ENCODE measurements at places on chromosomes 4 and X. TPM values are rescaled to one million over a fixed set of nuclear protein-coding genes. Genes with fewer than 3 reads are reported as not detected.
A peak's percentile ranks its signal among the peaks of the same experiment; 100 is the strongest.

DNA sequence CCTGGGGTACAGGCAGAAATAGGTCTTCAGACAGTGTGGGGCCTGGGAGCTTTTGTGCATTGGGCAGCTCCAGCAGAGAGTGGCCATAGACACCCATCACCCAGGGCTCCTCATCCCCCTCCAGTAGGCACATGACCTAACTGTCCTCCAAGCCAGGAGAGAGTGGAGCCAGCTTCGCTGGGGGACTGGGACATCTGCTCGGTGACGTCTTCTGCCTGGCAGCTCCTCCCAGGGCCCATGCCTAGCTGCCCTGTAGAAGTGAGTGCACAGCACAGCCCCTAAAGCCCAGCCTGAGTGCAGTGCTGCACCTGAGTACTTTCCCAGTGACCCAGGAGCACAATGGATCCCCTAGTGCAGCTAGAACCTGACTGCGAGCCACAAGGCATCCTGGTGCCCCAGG, 279.7 kb upstream of the SLC7A11 start:
- H3K4me3 ChIP-seq, result no peak overlapping the region
- H3K4me1 ChIP-seq, result no peaks in the 10 kb centered on the region
- DNase-seq, result no peak
- no peak overlapping the region for H3K27ac ChIP-seq
- no peaks in the 10 kb centered on the region for H3K27me3 ChIP-seq
- H3K36me3 ChIP-seq, result no peaks in the 10 kb centered on the region

Gene FAM9B
- not detected for total RNA-seq

GRCh38 chr4:37615720-37616063, 70.5 kb downstream of the RELL1 start:
- no peak overlapping the region for H3K27ac ChIP-seq
- no peaks in the 10 kb centered on the region for H3K27me3 ChIP-seq
- H3K4me1 ChIP-seq, result no peaks in the 10 kb centered on the region
- no peaks in the 10 kb centered on the region for H3K36me3 ChIP-seq

- no peaks in the 10 kb centered on the region for H3K4me1 ChIP-seq
- no peaks in the 10 kb centered on the region for H3K27me3 ChIP-seq
- no peaks in the 10 kb centered on the region for H3K36me3 ChIP-seq
- H3K27ac ChIP-seq, result no peak overlapping the region
- no peak for DNase-seq
Measured at GRCh38 chr4:134999169-134999568, 797.6 kb upstream of the PABPC4L start.

DNA sequence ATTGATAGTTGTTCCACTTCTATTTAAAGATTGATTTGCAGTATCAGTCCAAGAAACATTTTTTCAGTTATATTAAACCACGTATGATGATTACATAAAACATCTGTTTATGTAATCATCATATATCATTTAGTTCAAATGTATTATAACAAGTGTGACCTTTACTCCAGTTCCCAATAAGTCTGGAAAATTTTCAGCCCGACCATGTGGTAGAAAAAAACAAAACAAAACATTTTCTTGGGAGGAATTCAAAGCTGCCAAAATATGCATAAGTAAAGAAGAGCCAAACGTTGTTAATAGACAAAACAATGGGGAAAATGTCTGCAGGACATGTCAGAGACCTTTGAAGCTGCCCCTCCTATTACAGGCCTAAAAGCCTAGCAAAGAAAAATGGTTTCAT, 709.1 kb downstream of the FAT4 start:
- no peak overlapping the region for H3K4me3 ChIP-seq
- H3K27me3 ChIP-seq, result no peaks in the 10 kb centered on the region
- no peak overlapping the region for H3K27ac ChIP-seq
- H3K4me1 ChIP-seq, result no peaks in the 10 kb centered on the region
- DNase-seq, result no peak
- H3K36me3 ChIP-seq, result no peaks in the 10 kb centered on the region

Gene PDCL2
- not detected for total RNA-seq

GRCh38 chrX:7100022-7100421, 47.5 kb upstream of the STS start:
- H3K27me3 ChIP-seq, result no peaks in the 10 kb centered on the region
- DNase-seq, result no peak
- H3K36me3 ChIP-seq, result no peaks in the 10 kb centered on the region

DNA sequence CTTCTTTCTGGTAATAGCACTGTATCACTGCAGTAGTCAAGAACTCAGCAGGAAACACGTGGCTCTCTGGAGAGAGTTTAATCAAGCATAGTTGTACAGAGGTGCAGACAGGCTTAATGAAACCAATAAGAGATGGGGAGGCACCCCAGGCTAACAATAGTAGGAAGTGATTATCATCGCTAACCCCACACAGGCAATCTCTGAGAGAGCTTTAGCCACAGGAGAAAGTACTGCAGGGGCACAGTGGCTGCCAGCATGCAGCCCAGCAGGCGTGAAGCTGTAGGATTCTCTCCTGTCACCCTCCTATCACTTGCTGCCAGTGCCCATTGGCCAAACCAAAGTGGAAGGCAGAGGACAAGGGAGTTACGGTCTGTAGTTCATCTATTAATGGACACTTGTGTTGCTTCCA, 450.0 kb upstream of the RASGEF1B start:
- H3K27me3 ChIP-seq, result no peaks in the 10 kb centered on the region
- no peaks in the 10 kb centered on the region for H3K4me1 ChIP-seq
- no peak overlapping the region for H3K4me3 ChIP-seq
- no peak overlapping the region for H3K27ac ChIP-seq

- H3K4me3 ChIP-seq, result no peak overlapping the region
- no peak for DNase-seq
- H3K27ac ChIP-seq, result no peak overlapping the region
Measured at GRCh38 chr4:89572224-89572858, 264.6 kb downstream of the SNCA start.

Gene SYTL5
- total RNA-seq, result 5.3 TPM

GRCh38 chr4:186485561-186486062, 69.8 kb downstream of the MTNR1A start:
- DNase-seq, result peak; percentile 29
- H3K4me1 ChIP-seq, result no peaks in the 10 kb centered on the region
- no peaks in the 10 kb centered on the region for H3K36me3 ChIP-seq
- H3K27me3 ChIP-seq, result no peaks in the 10 kb centered on the region

Gene WAS
- not detected for total RNA-seq

GRCh38 chr4:2901186-2901585, 57.5 kb downstream of the ADD1 start:
- no peak overlapping the region for H3K27ac ChIP-seq
- DNase-seq, result no peak
- H3K4me1 ChIP-seq, result peaks cover 14% of the 10 kb centered on the region
- no peaks in the 10 kb centered on the region for H3K27me3 ChIP-seq
- no peak overlapping the region for H3K4me3 ChIP-seq

GRCh38 chrX:1102786-1103185, 109.7 kb downstream of the CRLF2 start:
- no peak overlapping the region for H3K4me3 ChIP-seq
- no peak overlapping the region for H3K27ac ChIP-seq
- H3K36me3 ChIP-seq, result no peaks in the 10 kb centered on the region
- DNase-seq, result no peak
- no peaks in the 10 kb centered on the region for H3K27me3 ChIP-seq

DNA sequence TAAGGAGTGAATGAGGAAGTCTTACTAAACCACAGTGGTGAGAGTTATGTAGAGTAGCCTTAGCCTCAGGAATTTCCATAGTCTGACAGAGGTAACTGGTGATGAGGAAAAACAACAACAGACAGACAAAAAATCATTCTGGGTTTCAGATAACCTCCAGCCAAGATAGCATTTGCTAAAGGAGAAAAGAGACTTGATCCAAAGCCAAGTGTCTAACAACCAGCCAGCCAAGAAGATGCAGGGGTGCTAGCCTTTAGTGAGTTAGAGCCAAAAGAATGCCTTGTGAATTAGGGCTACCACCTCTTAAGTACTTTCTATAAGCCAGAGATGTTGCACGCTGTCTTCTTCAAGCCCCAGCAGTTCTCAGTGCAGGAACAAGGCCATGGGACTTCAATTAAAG, 478.0 kb upstream of the CPEB2 start:
- no peaks in the 10 kb centered on the region for H3K36me3 ChIP-seq
- H3K4me3 ChIP-seq, result no peak overlapping the region
- no peaks in the 10 kb centered on the region for H3K4me1 ChIP-seq
- DNase-seq, result no peak
- H3K27ac ChIP-seq, result no peak overlapping the region
- no peaks in the 10 kb centered on the region for H3K27me3 ChIP-seq

DNA sequence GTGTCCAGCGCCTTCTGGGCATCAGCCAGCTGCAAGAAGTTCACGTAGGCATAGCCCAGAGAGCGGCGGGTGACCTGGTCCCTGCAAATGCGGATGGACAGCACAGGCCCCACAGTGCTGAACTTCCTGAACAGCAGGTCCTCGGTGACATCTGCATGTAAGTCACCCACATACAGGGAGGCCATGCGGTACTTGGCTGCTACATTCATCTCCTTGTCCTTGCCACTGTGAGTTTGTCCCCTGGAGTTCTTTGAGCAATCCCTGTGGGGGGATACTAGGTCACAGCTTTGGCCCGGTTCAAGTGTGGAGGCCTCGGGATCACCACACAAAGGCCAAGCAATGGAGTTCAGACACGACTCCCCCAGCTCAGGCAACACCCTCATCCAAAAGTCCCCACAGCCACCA, 776 bp downstream of the PABPC4L start:
- H3K4me3 ChIP-seq, result no peak overlapping the region
- peaks cover 17% of the 10 kb centered on the region for H3K4me1 ChIP-seq
- H3K27me3 ChIP-seq, result peaks cover 6% of the 10 kb centered on the region
- H3K36me3 ChIP-seq, result no peaks in the 10 kb centered on the region

Gene AFF2
- 0.99 TPM for total RNA-seq

DNA sequence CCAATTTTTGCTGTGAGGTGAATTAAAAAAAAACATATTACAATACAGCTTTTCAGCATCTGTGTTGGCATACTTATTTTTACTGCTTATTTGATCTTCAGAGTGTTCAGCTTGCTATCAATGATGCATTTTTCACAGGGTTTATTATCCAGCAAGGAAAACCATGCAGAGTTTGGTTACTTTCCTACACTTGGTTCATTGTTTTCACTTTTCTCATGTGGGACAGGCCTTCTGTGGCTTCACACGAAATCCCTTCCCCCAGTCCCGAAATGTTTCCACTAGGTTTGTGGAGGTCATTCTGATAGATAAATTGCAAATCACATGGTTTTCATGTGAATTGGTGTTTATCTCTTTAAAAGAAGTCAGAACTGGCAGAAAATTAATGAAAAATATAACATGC, 205.8 kb downstream of the SPCS3 start:
- no peak for DNase-seq
- H3K4me1 ChIP-seq, result no peaks in the 10 kb centered on the region
- H3K27ac ChIP-seq, result no peak overlapping the region

Gene PCDH7
- 2.6 TPM for total RNA-seq

GRCh38 chrX:44873415-44874276, 658 bp downstream of the KDM6A start:
- H3K4me1 ChIP-seq, result peaks cover 4% of the 10 kb centered on the region
- no peaks in the 10 kb centered on the region for H3K36me3 ChIP-seq
- H3K4me3 ChIP-seq, result peak overlapping the region; percentile 63
- peak; percentile 42 for DNase-seq
- H3K27ac ChIP-seq, result peak overlapping the region; percentile 95

Gene SSX2
- total RNA-seq, result not detected

DNA sequence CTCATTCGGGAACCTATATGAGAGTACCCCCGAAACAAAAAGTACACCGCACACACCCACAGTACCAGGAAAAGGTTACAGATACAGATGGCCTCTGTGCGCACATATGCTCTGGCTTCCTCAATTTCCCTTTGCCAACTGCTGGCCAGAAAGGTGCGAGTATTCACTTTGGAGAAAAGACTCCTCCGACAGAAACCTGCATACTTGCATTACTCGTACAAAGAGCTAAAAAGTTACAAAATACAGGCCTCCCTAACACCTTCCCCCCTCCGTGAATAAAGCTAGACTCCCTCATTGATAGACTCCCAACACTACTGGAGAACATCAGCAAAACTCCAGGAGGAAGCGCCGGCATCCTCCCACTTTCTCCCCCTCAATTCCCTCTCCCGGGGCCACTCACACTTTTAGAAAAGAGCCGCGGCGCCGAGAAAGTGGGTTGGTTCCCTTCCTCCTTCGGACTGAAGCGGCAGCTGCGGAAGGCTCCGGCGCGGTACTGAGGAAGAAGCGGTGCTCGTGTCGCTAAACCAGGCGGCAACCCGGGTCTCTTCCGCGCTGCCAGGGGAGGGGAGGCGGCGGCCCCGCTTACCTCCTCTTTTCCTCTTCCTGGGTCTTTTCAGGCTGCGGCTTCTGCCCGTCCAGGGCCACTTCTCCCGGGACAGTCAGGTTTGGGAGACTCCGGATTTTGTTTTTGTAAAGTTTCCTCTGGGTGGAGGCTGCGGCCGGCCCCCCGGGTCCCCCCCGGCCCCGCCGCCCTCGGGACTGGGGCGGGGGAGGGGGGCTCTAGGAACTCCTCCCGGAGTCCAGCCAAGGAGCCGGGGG, 1.1 kb downstream of the FBXW7 start:
- H3K4me1 ChIP-seq, result peaks cover 31% of the 10 kb centered on the region
- peak overlapping the region; percentile 93 for H3K27ac ChIP-seq
- peak; percentile 34 for DNase-seq
- H3K4me3 ChIP-seq, result peak overlapping the region; percentile 100
- H3K36me3 ChIP-seq, result no peaks in the 10 kb centered on the region
- H3K27me3 ChIP-seq, result no peaks in the 10 kb centered on the region

Gene CXXC4
- total RNA-seq, result 3.6 TPM

GRCh38 chr4:40212674-40213527, 16.1 kb downstream of the RHOH start:
- no peak overlapping the region for H3K4me3 ChIP-seq
- no peaks in the 10 kb centered on the region for H3K36me3 ChIP-seq
- no peak overlapping the region for H3K27ac ChIP-seq

GRCh38 chr4:53012738-53013137, 150.6 kb downstream of the RASL11B start:
- no peak overlapping the region for H3K4me3 ChIP-seq
- no peaks in the 10 kb centered on the region for H3K36me3 ChIP-seq
- H3K27me3 ChIP-seq, result no peaks in the 10 kb centered on the region
- peaks cover 76% of the 10 kb centered on the region for H3K4me1 ChIP-seq
- no peak for DNase-seq

- H3K27ac ChIP-seq, result no peak overlapping the region
- no peak for DNase-seq
- H3K4me3 ChIP-seq, result no peak overlapping the region
- no peaks in the 10 kb centered on the region for H3K27me3 ChIP-seq
- no peaks in the 10 kb centered on the region for H3K36me3 ChIP-seq
- H3K4me1 ChIP-seq, result no peaks in the 10 kb centered on the region
Measured at GRCh38 chr4:60744767-60745166, 455.4 kb upstream of the ADGRL3 start.

DNA sequence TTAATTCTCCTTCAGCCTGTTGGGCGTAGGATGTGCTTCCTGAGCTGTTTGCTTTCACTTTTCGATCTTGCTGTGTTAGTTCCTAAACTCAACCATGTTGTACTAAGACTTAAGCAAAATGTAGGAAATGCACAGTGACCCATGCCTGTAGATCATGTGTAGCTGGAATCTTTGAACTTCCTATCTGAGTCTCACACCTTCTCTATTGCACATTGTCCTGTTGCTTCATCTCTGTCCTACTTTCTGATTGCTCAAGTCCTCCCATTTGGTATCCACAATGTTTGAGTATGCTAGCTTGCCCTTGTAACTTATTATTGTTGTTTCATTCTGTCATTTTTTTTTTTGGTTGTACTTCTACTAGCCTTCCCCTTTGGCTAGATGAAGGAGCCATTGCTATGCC, 239.6 kb downstream of the PPP1R2C start:
- H3K27ac ChIP-seq, result no peak overlapping the region
- H3K4me1 ChIP-seq, result no peaks in the 10 kb centered on the region
- H3K36me3 ChIP-seq, result no peaks in the 10 kb centered on the region
- H3K4me3 ChIP-seq, result no peak overlapping the region
- no peak for DNase-seq
- no peaks in the 10 kb centered on the region for H3K27me3 ChIP-seq

- H3K4me3 ChIP-seq, result no peak overlapping the region
- no peaks in the 10 kb centered on the region for H3K27me3 ChIP-seq
- no peaks in the 10 kb centered on the region for H3K4me1 ChIP-seq
Measured at GRCh38 chr4:181281451-181281850, 961.8 kb upstream of the TENM3 start.

All from body of pancreas (tissue), 4 donors.